ENCODE measurements at places on chromosomes 11 and 22.

DNA sequence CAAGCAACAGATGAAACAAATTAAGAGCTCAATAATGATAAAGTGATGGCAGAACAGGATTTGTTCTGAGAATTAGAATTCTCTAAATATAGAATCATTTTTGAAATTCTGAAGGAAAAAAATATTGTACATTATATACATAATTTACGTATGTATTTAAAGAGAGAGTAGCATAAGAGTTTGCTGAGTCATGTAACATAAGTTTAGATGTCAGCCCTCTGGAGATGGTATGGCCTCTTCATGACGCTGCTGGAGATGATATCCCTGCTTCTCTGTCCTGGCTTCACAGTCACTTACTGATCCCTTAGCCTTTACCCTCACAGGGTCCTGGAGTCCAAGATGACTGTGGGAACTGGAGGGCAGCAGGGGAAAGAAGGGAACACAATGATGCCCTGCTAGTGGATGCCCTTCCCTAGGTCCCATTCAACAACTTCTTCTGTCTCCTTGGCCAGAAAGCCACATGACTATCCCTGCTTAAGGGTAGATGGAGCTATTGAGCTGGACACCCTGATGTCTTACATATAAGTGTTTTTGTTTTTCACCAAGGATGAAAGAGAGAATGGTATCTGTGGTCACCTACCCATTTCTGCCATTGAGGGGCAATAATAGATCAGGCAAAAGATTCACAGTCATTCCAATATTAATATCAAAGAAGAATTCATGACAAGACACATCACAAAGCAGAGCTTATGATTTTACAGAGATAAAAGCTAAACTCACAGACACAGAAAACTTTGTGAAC is 753.1 kb downstream of the TBC1D22A start:
- no peak for DNase-seq

GRCh38 chr22:21948824-21949568 is 3.7 kb downstream of the PPM1F start:
- no peak for DNase-seq

DNA sequence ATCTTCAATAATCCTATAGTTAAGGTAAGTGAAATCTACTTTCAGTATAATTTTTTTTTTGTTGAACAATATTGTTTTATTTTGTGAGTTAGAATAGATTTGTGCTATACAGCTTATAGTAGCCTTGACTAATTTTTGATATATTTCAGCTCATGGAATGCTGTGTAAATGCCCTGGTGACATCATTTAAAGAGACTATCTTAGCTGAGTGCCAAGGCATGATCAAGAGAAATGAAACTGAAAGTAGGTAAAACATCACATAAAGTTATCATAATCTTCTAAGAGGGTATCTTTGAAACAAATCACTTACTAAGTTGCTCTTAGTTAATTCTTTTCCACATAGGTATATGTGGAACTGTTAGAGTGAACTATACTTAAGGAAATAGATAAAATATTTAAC is 51.4 kb upstream of the ACAT1 start:
- peak; percentile 4 for DNase-seq

DNA sequence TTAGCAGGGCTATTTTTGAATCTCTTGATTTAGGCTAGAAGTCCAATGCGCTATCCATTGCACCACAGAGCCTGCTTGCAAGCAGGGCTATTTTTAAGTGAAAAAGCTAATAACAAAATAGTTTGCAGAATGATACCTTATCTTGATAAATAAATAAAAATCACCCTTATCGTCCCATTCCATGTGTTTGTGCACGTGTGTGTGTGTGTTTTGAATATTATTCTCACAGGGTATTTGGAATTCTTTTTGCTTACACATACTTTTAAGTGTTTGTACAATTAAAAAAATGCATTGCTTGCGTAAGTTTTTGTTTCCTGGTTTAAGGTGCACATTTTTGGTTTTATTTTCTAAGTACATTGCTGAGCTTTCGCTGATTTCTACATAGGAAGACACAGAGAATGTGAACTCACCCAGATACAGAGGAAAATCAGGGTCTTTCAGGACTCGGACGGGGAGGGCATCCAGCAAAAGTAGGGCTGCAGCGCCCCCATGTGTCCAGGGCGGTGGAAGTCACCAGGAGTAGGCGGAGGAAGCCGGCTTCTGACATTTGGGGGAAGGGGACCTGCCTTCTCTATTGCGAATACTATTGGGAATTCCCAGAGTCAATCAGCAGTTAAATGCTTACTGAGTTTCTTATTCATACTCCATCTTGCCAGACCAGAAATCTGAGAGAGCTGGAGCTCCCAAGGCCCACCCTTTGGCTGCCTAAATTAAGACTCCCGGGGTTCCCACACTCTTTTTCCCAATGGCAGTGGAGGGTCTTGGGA is 27.3 kb downstream of the SLC1A2 start:
- DNase-seq, result peak; percentile 22

DNA sequence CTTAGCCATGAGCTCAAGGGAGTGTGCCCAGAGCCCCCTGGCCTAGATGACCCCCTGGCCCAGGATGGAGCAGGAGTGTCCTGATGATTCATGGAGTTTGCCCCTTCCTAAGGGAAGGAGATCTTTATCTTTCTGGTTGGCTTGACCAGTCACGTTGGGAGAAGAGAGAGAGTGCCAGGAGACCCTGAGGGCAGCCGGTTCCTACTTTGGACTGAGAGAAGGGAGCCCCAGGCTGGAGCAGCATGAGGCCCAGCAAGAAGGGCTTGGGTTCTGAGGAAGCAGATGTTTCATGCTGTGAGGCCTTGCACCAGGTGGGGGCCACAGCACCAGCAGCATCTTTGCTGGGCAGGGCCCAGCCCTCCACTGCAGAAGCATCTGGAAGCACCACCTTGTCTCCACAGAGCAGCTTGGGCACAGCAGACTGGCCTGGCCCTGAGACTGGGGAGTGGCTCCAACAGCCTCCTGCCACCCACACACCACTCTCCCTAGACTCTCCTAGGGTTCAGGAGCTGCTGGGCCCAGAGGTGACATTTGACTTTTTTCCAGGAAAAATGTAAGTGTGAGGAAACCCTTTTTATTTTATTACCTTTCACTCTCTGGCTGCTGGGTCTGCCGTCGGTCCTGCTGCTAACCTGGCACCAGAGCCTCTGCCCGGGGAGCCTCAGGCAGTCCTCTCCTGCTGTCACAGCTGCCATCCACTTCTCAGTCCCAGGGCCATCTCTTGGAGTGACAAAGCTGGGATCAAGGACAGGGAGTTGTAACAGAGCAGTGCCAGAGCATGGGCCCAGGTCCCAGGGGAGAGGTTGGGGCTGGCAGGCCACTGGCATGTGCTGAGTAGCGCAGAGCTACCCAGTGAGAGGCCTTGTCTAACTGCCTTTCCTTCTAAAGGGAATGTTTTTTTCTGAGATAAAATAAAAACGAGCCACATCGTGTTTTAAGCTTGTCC is 14.3 kb downstream of the ADORA2A start:
- no peak for DNase-seq

- no peak for DNase-seq
These were observed 95.3 kb upstream of the FGF3 start for GRCh38 chr11:69914286-69915150.

DNA sequence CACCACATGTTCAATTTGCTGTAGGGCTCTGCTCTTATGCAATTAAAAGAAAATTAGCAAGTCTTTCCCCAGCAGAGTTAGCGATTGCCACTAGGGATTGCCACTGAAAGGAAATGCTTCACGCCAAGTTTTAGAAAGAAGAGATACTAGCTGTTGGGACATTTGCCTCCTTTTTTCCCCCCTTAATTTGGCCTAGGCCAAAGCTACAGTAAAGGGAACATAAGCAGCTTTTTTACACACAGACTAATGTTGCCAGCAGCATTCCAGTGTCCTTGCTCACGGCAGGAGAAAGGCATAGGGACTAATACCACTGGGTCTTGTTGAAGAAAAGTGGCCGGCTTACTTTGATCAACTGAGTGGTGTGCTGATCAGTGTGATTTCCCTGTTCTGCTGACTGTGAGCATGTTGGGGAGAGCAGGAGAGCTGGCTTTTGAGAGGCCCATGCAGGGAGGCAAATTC is 71.2 kb downstream of the PHF21A start:
- DNase-seq, result no peak

- DNase-seq, result no peak
These were observed 15.1 kb downstream of the IFT27 start for GRCh38 chr22:36760786-36761185.

DNA sequence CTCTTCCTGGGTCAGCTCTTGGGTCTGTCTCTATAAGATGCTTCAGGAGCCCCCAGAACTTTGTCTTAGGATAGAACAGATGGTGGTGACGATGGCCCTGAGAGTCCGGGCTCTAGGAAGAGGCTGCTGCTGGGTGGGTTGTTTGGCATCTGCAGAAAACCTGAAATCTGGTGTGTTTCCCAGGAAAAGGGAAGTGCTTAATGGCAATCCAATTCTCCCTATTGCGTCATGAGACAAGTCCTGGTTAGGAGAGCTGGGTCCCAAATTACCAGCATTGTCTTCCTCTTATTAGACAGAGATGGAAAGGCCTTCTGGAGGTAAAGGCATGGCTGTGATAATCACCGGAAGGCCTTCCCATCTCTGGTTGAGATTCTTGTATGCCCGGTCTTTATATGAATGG is 48.9 kb upstream of the GRAMD1B start:
- no peak for DNase-seq

DNA sequence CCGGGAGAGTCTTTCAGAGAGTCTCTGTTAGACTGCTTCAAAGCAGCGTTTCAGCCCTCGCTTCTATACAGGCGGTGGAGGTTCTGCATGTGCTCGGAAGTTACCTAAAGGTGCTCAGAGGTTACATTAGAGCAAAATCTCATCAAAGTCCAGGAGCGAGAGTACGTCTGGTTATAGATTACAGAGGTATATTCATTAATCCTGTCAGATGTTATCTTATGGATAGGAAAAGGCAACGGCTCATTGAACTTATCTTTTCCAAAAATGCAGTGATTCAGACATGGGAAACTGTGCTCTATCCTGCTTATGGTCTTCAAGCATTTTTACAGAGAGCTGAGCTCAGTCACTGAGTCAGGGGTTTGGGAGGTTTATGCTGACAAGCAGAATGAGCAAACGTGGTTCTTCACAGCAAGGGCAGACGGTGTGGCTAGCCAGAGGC is 9.1 kb upstream of the ZBED5 start:
- no peak for DNase-seq

DNA sequence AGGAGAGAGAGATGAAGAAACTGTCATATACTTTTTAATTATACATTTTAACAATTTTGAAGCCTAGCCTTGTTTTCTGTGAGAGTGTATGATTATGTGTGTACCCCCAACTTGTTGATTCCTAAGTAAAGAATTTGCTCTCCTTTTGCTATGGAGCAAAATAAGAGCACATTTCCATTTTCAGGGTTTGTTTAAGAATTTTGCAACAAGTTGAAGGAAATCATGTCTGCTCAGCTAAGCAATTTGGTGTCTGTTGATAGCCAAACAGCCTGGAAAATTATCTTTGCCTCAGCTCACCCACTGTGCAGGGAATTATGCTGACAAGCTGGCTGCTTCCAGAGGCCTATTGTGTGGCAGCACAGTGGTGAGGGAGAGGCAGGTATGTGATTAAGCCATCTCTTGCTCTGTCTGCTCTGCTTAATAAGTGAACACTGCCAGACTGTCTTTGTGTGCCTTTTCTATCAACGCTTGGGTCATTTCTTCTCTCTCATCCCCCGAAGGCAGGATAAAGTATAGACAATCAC is 135.1 kb upstream of the TTC12 start:
- DNase-seq, result no peak

GRCh38 chr11:64626637-64627036 is 35.6 kb downstream of the SLC22A12 start:
- no peak for DNase-seq

DNA sequence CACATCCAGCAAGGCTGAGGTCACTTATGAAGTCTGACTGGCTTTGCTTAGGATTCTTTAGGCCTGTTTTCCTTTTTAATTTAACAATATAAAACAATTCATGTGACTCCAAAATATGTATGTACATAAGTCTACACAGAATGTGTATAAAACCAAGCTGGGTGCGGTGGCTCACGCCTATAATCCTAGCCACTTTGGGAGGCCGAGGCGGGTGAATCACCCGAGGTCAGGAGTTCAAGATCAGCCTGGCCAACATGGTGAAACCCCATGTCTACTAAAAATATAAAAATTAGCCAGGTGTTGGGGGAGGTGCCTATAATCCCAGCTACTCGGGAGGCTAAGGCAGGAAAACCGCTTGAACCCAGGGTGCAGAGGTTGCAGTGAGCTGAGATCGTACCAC is 83.1 kb downstream of the SHANK2 start:
- no peak for DNase-seq

GRCh38 chr11:68002575-68002937 is 1.3 kb downstream of the UNC93B1 start:
- DNase-seq, result no peak

- DNase-seq, result no peak
These were observed 283.3 kb downstream of the CASP12 start for GRCh38 chr11:104614961-104615360.

GRCh38 chr11:71990701-71991100 is 8.0 kb upstream of the IL18BP start:
- no peak for DNase-seq

DNA sequence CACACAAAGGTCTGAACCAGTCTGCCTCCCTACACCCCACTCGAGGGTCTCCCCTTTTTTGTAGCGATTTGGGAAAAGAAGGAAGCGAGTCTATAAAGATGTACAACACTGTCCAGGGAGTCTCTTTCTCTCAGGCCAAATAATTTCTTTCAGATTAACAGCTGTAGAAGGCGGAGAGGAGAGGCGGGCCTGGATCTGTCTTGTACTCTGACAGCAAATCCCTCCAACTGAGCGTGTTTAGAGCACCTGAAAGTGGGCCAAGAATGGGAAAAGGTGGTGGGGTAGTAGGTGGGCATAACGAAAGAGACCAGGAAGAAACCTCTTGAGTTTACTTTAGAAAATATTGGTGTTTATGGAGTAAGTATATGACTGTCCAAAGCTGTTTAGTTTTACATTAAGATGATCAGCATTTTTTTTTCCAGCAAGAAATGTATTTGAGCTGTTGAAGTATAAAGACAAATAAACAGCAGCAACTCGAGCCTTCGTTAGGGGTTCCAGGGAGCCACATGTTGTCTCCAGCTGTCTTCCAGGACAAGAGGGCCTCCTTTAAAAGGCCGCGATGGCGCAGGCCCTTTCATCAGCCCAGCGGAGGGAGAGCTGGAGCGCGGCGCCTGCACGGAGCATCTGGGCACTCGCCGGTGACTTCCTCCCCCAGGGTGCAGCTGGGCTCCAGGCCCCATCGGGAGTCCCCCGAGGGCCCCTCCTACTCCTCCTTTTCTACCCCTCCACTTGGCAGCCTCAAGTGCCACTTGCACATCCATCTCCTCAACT is 34.9 kb downstream of the SCUBE1 start:
- no peak for DNase-seq

DNA sequence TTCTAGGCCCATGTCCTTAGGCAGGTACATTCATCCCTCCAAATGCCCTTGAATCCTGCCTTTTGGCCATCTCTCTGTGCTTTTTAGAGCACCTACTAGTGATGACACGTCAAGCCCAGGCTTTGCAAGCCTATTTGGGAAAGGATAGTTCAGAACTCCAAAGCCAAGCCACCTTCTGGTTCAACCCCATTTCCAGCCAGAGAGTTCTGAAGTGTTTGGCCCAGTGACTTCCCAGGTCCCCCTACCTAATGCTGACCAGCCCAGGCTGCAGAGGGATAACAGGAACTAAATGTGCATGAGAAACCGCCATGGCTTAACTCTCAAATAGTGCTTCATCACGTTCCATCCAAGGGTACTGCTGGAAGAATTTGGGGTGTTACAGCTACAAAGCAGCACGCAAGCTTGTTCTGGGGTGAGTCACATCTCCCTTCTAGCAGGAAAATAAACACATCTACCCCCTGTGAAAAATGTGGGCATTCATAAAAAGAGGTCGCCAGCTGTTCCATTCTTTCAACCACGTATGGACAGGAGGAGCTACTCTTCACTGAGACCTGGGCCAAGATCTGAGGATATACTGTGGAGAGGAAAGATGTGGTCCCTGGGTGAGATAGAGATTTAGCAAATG is 2.0 kb upstream of the FXYD6 start:
- no peak for DNase-seq

GRCh38 chr11:15091625-15092024 is 18.2 kb downstream of the CALCB start:
- no peak for DNase-seq
